ENCODE measurements at places on chromosomes 3 and 15.

DNA sequence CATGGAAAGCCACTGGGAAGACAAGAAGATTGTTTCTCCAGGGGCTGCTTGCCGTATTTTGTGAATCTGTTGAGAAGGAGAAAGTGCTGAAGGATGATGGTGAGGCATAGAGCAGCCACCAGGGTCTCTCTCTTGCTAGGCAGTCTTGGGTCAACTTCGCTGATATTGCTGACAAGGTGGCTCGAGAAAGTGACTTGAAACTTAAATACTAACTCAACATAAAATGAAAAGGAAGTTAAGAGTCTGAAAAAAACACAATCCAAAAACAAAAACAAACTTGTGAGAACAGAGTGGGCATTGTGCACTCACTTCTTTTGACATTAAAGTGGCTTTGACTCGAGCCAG is 90.1 kb downstream of the CHST2 start:
- DNase-seq = no peak

GRCh38 chr3:98903099-98903498 is 1.6 kb upstream of the DCBLD2 start:
- DNase-seq = no peak

- DNase-seq = no peak
Observed at GRCh38 chr15:81285461-81285860, 38.5 kb downstream of the STARD5 start.

DNA sequence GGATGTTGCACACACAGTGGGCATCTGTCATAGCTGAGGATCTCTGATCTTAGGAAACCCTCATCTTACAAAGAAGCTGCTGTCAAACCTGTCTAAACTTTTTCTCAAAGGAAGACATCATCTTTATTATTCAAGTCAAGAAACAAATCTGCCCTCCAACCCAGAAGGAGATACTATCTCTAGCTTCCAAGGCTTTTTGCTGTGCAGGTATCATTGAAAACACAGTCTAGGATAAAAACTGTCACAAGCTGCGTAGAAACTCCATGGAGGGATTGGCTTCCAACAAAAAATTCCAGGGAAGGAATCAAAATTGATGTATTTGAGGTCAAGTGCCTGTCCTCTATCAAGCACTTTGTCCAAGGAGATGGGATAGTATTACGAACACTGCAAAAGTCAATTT is 89.1 kb downstream of the GOLIM4 start:
- DNase-seq = no peak

- no peak for DNase-seq
Observed at GRCh38 chr3:108011616-108012015, 79.2 kb downstream of the CD47 start.

- peak; percentile 39 for DNase-seq
Observed at GRCh38 chr3:183306798-183307671, 54.0 kb downstream of the B3GNT5 start.

- DNase-seq = no peak
Observed at GRCh38 chr3:71778353-71778752, 6.6 kb downstream of the PROK2 start.

- peak; percentile 68 for DNase-seq
Observed at GRCh38 chr15:38440353-38441129, 13.4 kb upstream of the FAM98B start.

DNA sequence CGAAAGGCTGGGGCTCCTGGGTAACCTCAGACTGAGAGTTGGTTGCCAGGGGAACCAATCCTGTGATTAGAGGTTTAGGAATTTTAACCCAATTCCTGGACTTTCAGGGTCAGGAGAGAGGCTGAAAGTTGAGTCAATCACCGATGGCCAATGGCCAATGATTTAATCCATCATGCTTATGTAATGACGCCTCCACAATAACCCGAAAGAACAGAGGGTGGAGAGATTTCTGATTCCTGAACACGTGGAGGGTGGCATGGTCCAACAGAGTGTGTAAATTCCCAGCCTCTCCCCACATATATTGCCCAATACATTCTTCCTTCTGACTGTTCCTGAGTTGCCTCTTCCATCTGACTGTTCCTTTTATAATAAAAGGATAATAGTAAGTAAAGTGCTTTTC is 137.2 kb upstream of the CBLB start:
- peak; percentile 37 for DNase-seq

All from AG20443 (cell line).